ENCODE measurements at places on chromosomes 3 and 15.

DNA sequence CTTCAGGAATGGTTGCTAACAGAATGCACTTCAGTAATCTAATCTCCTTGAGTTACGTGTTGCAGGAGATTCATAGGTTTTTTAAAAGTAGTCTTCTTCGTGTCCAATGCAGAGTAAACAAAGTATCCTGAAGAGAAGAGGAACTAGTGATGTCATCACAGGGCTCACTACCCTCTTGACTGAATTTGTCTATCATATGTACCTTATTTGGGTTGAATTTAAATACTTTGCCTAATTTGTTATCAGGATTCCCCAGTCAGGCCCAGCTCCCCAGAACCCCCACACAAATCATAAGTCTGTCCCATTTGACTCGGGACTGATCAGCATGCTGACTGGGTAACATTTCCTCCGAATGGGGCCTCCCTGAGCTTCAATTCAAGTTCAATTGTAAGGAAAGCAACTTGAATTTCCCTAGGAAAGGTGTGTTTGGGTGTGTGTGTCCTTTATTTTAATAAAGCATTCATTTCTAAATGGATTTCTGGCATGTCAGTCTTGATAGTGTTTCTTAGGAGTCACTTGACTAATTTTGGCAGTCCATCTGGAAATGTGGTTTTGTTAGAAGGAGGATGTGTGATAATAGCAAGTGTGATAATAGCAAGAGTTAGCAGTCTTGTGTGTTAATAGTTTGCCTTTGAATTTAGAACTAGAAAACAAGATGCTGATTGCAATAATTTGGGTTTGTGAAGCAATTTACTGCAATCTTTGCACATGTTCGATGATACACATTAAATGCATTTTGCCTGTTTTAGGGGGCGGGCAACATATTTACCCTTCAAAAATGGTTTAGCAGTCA lies 21.9 kb downstream of the OXNAD1 start:
- DNase-seq: no peak

- no peak for DNase-seq
Observed at GRCh38 chr15:80191198-80191597, 38.4 kb downstream of the FAH start.

DNA sequence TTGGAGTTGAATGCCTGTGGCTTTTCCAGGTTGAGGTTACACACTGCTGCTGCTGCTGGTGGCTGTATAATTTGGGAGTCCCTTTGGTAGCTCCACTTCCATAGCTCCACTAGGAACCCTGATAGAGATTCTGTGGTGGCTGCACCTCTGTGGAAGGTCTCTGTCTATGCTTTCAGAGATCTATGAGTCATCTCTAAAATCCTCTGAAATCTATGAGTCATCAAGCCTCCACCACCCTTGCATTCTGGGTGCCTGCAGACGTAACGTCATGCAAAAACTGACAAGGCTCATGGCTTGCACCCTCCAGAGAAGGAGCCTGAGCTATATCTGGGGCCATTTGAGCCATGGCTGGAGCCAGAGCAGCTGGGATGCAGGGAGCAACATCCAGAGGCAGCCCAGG lies 1037.0 kb upstream of the CFAP20DC start:
- DNase-seq: peak; percentile 76

DNA sequence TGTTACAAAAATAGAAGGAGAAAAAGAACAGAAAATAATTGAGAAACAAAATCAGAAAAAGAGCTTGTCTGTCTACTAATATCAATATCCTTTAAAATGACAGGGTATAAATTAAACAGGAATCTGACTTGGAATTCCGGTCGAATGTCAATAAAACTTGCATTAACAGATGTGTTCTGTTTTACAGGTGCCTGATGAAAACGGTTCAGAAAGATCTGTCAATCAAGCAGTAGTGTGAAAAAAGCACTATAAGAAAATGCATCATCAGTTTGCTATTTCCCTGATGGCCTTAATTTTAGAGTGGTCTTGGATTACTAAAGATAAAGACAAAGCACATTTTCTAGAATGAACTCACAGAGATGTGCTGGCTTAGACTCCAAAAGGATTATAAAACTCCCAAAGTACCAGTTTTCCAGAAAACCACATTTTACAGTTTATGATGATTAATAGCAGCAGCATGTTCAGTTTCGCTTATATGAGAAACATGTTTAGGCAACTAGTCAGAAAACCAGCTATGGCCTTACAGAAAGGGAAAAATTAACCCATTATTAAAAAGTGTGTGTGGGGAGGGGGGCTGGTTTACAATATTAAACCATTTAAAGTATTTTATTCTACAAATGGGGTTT lies 8.2 kb upstream of the C3orf38 start:
- DNase-seq: peak; percentile 86

DNA sequence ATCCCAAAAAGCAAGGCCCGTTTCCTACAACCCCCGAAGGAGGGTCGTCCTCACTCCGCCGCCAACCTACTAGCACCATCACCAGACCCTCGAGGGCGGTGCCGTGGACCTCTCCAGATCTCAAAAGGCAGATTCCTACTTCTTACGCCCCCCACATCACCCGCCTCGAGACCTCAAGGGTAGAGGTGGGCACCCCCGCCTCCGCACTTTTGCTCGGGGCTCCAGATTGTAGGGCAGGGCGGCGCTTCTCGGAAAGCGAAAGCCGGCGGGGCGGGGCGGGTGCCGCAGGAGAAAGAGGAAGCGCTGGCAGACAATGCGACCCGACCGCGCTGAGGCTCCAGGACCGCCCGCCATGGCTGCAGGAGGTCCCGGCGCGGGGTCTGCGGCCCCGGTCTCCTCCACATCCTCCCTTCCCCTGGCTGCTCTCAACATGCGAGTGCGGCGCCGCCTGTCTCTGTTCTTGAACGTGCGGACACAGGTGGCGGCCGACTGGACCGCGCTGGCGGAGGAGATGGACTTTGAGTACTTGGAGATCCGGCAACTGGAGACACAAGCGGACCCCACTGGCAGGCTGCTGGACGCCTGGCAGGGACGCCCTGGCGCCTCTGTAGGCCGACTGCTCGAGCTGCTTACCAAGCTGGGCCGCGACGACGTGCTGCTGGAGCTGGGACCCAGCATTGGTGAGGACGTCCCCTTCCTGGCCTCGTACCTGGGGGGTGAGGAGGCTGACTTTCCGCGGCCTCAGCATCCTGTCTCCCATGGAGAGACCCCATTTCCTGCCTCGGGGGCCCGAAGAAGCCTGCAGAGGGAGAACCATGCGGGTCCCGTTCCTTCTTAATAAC lies at the start of gene MYD88:
Gene MYD88, plus strand, starts transcription at position 313 of the 842 bp plus-strand sequence. Its CDS starts 40 bp downstream, at position 353.
- DNase-seq: peak; percentile 66

- no peak for DNase-seq
Observed at GRCh38 chr3:136192831-136193230, 3.3 kb downstream of the MSL2 start.

DNA sequence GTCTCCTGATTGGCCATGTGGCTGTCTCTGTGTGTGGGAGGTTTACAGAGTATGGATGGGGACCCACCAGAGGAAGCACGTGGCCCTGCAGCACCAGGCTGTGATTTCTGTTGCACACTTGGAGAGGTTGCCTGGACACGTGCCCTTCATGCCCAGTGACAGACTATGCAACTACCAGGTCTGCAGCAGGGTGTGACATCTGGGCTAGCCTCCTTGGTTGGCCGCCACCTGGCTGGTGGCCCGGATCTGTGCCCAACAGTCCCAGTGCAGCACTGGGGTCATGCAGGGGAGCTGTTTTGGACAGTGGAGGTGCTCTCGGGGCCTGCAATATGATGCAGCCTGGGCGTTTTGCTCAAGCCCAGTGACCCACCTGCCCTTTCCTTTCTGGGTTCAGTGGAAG lies 212.5 kb downstream of the UBE3A start:
- DNase-seq: no peak

GRCh38 chr3:171821044-171821443 lies 10.8 kb upstream of the PLD1 start:
- DNase-seq: no peak

- DNase-seq: no peak
Observed at GRCh38 chr15:57314221-57314620, 62.1 kb upstream of the CGNL1 start.

- DNase-seq: no peak
Observed at GRCh38 chr15:73959801-73960200, 32.3 kb downstream of the STOML1 start.

DNA sequence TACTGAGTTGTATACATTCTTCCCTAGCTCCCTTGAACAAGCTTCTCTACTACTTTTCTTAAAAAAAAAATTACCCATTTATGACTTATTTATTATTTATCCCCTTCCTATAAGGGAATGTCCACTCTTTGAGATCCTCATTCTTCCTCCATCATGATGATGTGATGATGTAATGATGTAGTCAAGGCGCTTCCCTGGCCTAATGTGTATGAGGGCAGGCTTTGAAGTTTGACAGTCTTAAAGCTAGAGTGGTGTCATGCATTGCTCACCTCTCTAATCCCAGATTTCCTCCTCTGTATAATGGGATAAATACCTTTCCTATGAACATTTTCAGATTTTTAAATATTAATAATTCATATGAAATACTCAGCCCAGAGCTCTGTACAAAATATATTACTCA lies 486.0 kb upstream of the TPRG1 start:
- no peak for DNase-seq

GRCh38 chr3:141419946-141420345 lies 51.6 kb downstream of the ZBTB38 start:
- no peak for DNase-seq

GRCh38 chr15:89321521-89322410 lies 12.9 kb downstream of the POLG start:
- no peak for DNase-seq

- DNase-seq: peak; percentile 67
Observed at GRCh38 chr3:113287803-113288648, 76.7 kb downstream of the BOC start.

DNA sequence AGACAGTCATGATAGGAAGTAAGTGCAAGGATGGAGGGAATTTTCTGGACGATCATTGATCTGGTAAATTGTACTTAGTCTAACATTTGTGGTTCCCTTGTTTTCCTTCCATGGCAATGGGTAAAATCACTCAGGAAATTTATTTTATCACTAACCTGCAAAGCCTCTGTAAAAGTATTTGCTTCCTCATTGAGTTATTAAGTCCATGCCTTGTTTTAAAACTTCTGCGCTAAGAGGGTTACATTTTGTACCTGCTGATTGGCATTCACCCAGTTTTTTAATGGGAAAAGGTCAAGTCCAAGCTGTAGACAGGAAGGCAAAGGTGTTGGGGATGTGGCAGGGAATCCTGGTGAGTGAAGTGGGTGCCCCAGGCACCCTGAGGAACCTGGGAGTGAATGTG lies 146.2 kb upstream of the NR2F2 start:
- DNase-seq: no peak

DNA sequence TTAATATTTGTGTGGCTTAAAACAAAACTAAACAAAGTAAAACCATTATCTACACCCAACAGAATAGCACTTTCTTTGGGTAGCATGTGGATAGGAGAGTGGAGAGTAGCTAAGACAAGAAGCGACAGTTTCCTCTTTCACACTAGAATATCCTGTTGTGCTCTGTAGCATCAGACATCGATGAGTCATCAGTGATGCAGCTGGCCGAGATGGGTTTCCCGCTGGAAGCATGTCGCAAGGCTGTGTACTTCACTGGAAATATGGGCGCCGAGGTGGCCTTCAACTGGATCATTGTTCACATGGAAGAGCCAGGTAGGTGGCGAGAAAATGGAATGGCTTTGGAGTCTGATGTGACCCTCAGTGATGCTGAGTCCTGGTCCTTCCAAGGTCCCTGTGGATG lies 108.1 kb downstream of the USP13 start:
- peak; percentile 49 for DNase-seq

GRCh38 chr15:28082891-28083684 lies 16.0 kb downstream of the OCA2 start:
- DNase-seq: no peak

GRCh38 chr15:42734076-42734672 lies 2.8 kb downstream of the CDAN1 start:
- no peak for DNase-seq

DNA sequence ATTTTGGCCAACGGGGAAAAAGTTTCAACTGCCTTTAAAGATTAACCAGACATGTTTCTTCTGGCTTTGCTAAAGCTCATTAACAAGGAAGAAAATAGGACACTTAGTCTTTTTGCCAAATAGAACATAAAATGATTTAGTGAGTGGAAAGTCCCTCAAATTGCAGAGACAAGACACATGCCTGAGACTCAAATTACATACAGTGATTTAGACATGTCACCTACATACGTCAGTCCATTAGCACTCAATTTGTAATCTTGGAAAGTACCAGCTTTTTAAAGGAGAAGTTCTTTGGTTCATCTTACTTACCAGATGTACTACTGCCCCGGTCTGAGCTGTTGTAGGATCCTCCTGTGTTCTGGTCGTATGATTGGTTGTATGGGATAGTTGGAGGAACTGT lies 1134.2 kb downstream of the ROBO1 start:
- peak; percentile 6 for DNase-seq

DNA sequence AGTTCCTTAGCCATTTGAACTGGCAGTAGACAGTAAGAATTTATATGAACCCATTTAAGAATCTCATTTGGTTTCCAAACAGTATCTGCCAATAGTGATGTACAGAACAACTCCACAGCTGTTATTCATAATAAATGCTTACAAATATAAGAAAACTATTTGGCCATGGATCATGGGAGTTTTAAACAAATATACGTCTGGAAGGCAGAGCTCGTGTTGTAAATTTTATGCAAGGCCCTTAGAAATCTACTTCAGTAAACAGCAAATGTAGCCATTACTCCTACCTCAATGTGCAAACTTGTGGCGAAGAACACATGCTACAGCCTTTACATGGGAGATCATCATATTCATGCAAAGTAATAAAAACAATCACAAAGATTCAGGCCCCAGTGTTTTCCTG lies 65.3 kb upstream of the NANOGP8 start:
- DNase-seq: no peak

DNA sequence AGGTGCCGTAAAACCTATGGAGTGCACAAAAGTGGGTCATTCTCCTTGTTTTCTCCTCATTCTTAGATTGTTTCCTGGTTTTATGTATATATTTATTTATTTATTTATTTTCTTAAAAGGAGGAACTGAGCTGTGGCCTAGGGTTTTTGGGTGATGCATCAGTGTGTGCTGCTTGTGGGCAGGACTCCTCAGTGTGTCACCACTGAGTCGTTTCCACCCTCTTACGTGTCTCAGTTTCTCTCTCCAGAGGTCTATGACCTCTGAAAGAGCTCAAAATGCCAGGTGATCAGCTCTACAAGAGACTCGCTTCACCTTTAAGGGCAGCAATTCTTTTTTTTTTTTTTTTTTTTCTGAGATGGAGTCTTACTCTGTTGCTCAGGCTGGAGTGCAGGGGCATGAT lies 72.9 kb downstream of the CD200 start:
- DNase-seq: peak; percentile 15

Measured in fibroblast of skin of back (primary cell).